HS-5 (cell line): ENCODE measurements at places on chromosomes 6 and 20.

DNA sequence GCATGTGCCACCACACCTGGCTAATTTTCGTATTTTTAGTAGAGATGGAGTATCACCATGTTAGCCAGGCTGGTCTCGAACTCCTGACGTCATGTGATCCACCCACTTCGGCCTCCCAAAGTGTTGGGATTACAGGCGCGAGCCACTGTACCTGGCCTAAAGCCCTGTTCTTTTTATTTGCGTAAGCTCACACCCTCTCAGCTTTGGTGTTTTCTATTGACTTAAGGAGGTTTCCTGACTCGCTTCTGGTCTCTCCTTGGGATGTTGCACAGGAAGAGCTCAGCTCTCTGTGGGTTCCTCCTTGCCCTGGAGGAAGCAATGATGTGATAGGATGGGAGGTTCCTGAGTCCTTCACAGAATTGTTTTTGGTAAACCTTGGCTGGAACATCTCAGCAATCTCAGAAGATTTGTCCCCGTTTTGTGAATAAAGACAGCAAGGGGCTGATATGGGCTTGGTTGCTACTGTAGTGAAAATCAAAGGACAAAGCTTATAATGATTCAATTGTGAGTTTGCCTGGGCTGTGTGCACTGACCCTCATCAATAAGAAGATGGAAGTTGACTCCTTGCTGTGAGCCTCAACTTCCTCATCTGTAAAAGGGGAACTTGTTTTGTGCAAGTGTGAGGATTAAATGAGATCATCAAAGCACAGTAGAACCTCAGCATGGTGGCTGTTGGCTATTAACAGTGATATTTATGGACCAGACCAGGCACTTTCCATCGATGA is 27.0 kb downstream of the TOX2 start:
- DNase-seq = no peak

DNA sequence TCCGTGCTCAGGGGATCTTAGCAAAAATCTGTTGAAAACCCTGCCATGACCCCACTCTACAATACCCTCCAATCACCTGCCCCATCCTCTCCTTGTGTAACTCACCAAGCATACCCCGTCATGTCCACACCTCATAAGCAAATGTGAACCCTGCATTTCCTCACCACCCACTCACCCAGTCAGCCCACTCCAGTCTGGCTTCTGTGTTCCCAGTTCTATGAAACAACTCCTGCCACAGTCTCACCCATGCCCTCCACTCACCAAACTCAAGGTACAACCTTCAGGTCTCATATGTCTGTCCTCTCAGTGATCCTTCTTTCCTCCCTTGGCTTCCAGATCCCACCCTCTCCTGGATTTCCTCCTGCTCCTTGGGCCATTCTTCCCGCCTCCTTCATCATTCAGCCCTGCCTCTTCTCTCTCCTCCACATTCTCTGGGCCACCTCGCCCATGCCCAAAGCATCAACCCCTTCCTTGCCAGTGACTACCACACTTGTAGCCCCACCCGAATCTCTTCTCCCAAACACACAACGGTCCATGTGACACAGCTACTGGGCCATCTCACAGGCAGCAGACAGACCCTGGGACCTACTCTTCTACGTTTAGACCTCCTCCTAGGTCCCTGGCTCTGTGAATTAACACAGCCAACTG is 8.8 kb downstream of the DDRGK1 start:
- DNase-seq = no peak

DNA sequence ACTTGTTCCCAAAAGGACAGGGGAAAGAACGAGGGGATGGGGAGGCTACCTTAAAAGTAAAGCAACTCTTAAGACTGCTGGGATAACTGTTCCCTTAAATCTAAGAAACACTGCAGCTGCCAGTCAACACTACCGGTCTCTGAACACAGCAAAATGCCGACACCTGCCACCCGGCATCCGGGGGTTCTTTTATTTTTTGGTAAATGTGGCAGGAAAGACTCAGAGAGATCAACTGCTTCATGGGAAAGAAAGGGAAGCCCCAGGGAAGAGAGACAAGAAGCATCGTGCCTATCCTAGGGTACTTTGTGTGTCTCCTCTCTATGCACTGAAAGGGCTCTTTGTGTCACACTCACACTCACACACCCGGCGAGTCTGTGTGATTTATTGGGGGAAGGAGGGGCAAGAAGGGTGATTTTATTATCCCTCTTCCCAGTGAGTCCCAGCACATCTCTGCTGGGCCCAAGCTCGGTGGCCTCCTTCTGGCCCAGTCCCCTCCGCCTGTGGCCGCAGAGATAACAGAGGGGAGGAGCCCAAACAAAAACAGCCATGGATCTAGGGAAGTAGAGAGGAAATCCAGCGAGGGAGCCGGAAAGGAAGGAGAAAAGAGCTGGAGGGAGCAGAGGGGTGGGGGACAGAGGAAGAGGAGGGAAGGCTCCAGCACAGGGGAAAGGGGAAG is 1.4 kb downstream of the FYN start:
- peak; percentile 18 for DNase-seq

GRCh38 chr6:152701863-152702401 is 4.2 kb downstream of the MYCT1 start:
- DNase-seq = no peak

- no peak for DNase-seq
Measured at GRCh38 chr6:30152016-30152673, 8.9 kb downstream of the TRIM10 start.

- DNase-seq = no peak
Measured at GRCh38 chr6:49787176-49787575, at the start of gene PGK2. Gene PGK2, minus strand, starts transcription at chr6:49787285. Its CDS starts 98 bp downstream, at chr6:49787187.

DNA sequence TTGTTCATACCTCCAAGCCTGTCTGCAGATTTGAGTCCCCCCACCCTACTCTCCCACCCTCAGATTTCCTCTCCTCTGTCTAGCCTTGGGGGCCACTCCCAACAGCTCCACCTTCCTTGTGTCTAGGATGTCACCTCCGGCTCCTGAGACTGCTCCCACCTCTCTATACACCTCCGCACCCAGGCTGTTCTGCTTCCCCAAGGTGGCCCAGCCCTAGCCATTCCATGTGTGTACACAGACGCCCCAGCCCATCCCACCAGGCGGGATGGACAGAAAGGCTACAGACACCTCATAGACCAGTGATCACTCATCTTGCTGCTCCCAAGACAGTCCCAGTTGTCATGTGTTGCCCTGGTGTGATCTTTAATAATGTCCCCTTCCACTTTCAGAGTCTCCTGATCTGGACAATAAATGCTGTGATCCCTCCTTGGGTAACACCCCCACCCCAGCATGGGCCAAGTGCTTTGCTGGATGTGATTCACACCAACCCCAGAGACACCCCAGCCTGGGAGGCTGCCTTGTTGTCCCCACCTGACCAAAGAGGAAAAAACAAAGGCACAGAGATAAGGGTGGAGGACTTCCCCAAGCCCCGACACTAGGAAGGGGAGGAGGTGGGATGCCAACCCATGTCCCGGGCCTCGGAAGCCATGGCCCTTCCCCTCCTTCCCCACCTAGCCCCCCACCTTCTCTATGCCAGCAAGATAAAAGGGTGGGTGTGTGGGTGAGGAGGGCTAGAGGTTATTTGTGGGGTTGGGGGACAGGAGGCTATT is 36.1 kb downstream of the MDFI start:
- DNase-seq = no peak

DNA sequence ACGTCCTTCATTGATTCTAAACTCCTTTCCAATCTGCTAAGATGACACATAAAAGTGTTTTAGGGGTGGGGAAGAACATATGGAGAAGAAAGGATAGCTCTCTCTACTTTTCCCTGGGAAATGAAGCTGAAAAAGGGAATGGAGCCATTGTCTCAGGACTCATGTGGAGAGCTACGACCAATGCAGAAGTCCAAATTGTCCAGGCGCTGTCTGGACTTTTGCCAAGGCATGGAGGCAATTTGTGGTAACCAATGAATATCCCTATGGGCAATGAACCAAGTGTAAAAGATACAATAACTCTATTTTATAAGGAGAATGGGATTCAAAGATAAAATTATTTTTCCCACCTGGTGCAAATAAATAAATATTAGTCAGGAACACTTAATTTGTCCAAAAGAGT is 16.1 kb downstream of the FBXL4 start:
- no peak for DNase-seq

- DNase-seq = peak; percentile 39
Measured at GRCh38 chr20:14434384-14435136, 97.1 kb upstream of the FLRT3 start.

- DNase-seq = no peak
Measured at GRCh38 chr6:163414946-163415619, 565 bp downstream of the QKI start.

DNA sequence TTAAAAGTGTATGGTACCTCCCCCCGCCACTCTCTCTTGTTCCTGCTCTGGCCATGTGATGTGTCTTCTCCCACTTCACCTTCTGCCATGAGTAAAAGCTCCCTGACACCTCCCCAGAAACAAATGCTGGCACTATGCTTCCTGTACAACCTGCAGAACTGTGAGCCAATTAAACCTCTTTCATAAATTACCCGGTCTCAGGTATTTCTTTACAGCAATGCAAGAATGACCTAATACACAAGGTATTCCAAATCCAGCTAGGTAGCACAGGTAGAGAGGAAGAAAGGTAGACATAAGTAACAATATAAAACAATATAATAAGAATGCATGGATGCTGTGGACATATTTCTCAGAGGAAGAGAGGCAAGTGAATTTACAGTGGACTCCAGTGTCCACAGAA is 394.1 kb upstream of the ARID1B start:
- no peak for DNase-seq
